Pancreas (tissue), 10 donors: ENCODE measurements at places on chromosomes 7 and 10. TPM values are rescaled to one million over a fixed set of nuclear protein-coding genes. Genes with fewer than 3 reads are reported as not detected.

- no peak for DNase-seq
Measured at GRCh38 chr7:22115689-22116088, 170.0 kb upstream of the CDCA7L start.

GRCh38 chr7:46855851-46856250 lies 726.1 kb downstream of the TNS3 start:
- no peak for DNase-seq

GRCh38 chr10:110209926-110210673 lies 2.7 kb downstream of the MXI1 start:
- DNase-seq: peak; percentile 57

- DNase-seq: no peak
Measured at GRCh38 chr10:86361156-86362128, 5.2 kb downstream of the GRID1 start.

DNA sequence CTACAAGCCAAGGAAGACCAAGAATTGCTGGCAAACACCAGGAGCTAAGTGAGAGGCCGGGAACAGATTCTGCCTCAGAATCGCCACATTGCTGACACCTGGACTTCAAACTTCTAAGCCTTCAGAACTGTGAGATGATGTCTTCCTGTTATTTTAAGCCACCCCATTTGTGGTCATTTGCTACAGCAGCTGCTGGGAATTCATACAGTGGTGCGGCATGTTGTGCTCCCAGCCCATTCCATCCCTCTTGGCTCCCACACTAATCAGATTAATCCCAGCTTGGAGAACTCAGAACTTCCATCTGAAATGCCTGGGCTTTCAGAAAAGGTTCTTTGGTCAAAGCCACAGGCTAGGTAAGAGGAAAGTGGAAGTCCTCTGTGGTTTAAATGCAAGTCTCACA lies 24.9 kb downstream of the TCAF1 start:
- DNase-seq: no peak

The FAM221A gene
- 10.6 TPM for total RNA-seq

The OR2A7 gene
- 5.7 TPM for total RNA-seq

The NUTM2E gene
- total RNA-seq: 0.06 TPM

The AVL9 gene
- total RNA-seq: 18.3 TPM
